AG08395 (cell line): ENCODE measurements at places on chromosomes 5 and 9.

GRCh38 chr5:132289097-132289496 lies 5.1 kb upstream of the SLC22A4 start:
- DNase-seq: no peak

DNA sequence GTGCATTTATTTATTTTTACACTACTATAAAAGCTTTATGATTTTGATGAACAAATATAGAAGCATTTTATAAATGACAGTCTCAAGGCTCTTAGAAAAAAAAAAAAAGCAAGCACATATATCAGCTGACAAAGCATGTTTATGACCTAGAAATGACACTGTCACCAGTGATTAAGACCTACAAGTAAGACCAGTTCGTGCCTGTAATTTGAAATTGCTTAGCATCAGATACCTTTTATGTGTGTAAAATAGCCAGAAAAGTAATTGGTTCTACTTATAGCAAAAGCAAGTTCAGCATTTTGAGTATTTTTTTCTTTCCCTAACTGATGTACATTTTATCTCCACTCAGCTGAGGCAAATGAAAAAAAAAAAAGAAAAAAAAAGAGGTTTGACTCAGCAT lies 808.4 kb downstream of the CDH18 start:
- DNase-seq: no peak

- no peak for DNase-seq
Observed at GRCh38 chr5:36670548-36670947, 64.1 kb downstream of the SLC1A3 start.

- peak; percentile 93 for DNase-seq
Observed at GRCh38 chr5:134451936-134452505, 40.3 kb upstream of the CDKN2AIPNL start.

- DNase-seq: no peak
Observed at GRCh38 chr5:66718374-66719002, 122.3 kb downstream of the MAST4 start.

- no peak for DNase-seq
Observed at GRCh38 chr9:343773-344172, 129.1 kb downstream of the DOCK8 start.

GRCh38 chr9:125399666-125400065 lies 138.0 kb downstream of the GAPVD1 start:
- DNase-seq: no peak

GRCh38 chr9:136596630-136597031 lies 50.8 kb upstream of the NOTCH1 start:
- no peak for DNase-seq

GRCh38 chr9:107759009-107759822 lies 269.6 kb upstream of the KLF4 start:
- no peak for DNase-seq

- no peak for DNase-seq
Observed at GRCh38 chr9:138100711-138101350, 223.2 kb downstream of the CACNA1B start.

- DNase-seq: no peak
Observed at GRCh38 chr9:124007565-124008302, 3.8 kb upstream of the LHX2 start.
